B cell (primary cell): ENCODE measurements at places on chromosomes 2 and 18.

GRCh38 chr2:25981596-25982272 is 563 bp downstream of the KIF3C start:
- peak overlapping the region; percentile 81 for H3K4me3 ChIP-seq
- H3K4me1 ChIP-seq, result peaks cover 6% of the 10 kb centered on the region
- no peaks in the 10 kb centered on the region for H3K36me3 ChIP-seq

GRCh38 chr18:45802814-45803492 is 22.5 kb upstream of the SIGLEC15 start:
- H3K36me3 ChIP-seq, result no peaks in the 10 kb centered on the region
- H3K4me1 ChIP-seq, result no peaks in the 10 kb centered on the region
- no peak overlapping the region for H3K27ac ChIP-seq
- H3K27me3 ChIP-seq, result no peaks in the 10 kb centered on the region
- DNase-seq, result no peak
- no peak overlapping the region for H3K4me3 ChIP-seq

DNA sequence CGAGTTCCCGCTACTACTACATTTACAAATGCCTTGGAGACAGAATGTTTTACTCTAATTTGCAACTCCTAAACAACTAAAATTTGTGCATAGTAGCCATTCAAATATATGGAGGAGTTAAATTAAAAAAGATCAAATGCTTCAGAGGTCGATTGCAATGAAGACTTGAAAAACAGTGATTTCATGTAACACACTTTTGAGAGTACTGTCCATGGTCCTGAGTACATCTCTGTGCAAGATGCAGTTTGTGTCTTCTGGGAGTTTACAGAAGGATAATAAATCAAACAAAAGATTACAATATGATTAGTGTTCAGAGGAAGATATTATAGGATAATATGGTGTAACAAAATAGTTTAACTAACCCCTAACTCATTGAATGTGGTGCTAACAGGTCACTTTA is 894.7 kb downstream of the TMEM182 start:
- H3K36me3 ChIP-seq, result no peaks in the 10 kb centered on the region
- no peak overlapping the region for H3K4me3 ChIP-seq
- DNase-seq, result no peak

DNA sequence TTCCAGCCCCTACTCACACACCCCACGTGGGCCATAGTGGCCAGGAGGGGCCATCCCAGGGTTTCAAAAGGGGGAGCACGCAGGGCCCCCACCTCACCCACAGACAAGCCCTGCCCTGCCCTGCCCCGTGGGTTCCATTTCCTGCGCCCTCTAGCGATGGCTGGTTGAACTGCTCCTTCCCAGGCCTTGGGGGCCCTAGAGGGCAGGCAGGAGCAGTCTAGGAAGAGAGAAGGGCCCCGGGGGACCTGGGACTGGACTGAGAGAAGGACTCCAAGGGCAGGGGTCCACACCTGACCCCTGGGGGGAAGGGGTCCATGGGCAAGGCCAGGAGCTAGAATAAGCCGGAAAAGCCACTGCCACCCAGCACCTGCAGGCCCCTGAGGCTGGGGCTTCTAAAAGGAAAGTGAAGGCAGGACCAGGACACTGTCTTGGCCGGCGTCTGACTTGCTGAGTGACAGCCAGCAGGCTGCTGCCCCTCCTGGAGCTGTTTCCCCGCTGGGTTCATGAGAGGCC is 10.1 kb downstream of the CYP26B1 start:
- peak; percentile 59 for DNase-seq
- H3K4me1 ChIP-seq, result no peaks in the 10 kb centered on the region
- no peak overlapping the region for H3K4me3 ChIP-seq
- H3K27me3 ChIP-seq, result peaks cover 5% of the 10 kb centered on the region
- H3K36me3 ChIP-seq, result no peaks in the 10 kb centered on the region
- no peak overlapping the region for H3K27ac ChIP-seq

GRCh38 chr18:32553640-32554365 is 83.1 kb upstream of the GAREM1 start:
- H3K27me3 ChIP-seq, result no peaks in the 10 kb centered on the region
- H3K36me3 ChIP-seq, result no peaks in the 10 kb centered on the region
- H3K27ac ChIP-seq, result no peak overlapping the region
- no peaks in the 10 kb centered on the region for H3K4me1 ChIP-seq
- no peak for DNase-seq

GRCh38 chr2:133653056-133653455 is 84.8 kb upstream of the NCKAP5 start:
- no peaks in the 10 kb centered on the region for H3K36me3 ChIP-seq
- H3K27me3 ChIP-seq, result no peaks in the 10 kb centered on the region
- no peak overlapping the region for H3K4me3 ChIP-seq
- H3K4me1 ChIP-seq, result no peaks in the 10 kb centered on the region
- H3K27ac ChIP-seq, result no peak overlapping the region

DNA sequence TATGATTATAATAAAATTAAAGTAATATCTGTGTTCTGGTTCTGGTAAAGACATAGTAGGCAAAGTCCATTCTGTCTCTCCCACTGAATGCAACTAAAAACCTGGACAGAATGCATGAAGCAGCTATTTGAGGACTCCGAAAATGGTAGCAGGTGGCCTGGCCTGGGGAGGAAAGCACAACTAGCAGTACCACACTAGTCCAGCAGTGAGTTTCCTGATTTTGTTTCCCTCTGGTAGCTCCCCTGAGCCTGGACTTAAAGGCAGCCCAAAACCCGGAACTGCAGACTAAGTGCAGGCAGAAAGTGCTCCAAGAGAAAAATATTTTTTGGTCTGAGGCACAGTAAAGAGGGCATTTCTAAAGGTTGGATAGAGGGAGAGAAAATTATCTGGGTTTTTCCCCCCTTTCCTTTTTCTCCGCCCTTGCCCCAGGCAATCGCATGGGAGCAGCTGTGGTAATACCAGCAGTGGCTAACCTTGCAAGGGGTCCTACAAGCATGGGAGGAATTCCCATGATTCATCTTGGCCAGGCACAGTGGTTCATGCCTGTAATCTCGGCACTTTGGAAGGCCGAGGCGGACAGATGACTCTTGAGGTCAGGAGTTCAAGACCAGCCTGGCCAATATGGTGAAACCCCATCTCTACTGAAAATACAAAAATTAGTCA is 32.3 kb downstream of the ASXL2 start:
- DNase-seq, result no peak
- H3K27ac ChIP-seq, result no peak overlapping the region
- H3K27me3 ChIP-seq, result no peaks in the 10 kb centered on the region
- no peaks in the 10 kb centered on the region for H3K4me1 ChIP-seq
- H3K4me3 ChIP-seq, result no peak overlapping the region

GRCh38 chr2:238510911-238511613 is 84.3 kb downstream of the ASB1 start:
- H3K4me1 ChIP-seq, result no peaks in the 10 kb centered on the region
- H3K4me3 ChIP-seq, result no peak overlapping the region
- H3K36me3 ChIP-seq, result no peaks in the 10 kb centered on the region
- no peak overlapping the region for H3K27ac ChIP-seq
- H3K27me3 ChIP-seq, result no peaks in the 10 kb centered on the region
- DNase-seq, result no peak

DNA sequence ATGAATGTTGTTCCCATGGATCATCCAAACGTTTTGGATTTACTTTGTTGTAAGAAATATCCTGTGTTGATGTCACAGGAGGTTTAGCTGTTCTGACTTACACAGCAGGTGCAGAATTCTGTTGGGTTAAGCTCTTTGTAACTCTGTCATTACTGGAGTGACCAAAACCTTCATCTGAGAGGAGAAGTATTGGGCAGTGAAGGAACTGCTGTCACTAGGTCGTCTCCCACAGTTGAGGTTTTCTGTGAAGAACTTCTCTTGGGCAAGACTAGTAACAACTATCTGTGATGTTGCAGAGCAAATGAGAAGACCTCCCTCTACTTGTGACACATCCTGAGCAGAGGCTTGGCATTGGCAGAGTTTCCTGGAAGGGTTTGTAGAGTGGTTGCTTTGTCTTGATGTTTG is 2.9 kb downstream of the SPTBN1 start:
- H3K27me3 ChIP-seq, result no peaks in the 10 kb centered on the region
- no peak for DNase-seq
- peaks cover 26% of the 10 kb centered on the region for H3K4me1 ChIP-seq
- no peak overlapping the region for H3K4me3 ChIP-seq

GRCh38 chr2:215171796-215172195 is 33.4 kb upstream of the ABCA12 start:
- no peaks in the 10 kb centered on the region for H3K27me3 ChIP-seq
- H3K27ac ChIP-seq, result no peak overlapping the region
- DNase-seq, result no peak
- H3K36me3 ChIP-seq, result no peaks in the 10 kb centered on the region
- no peaks in the 10 kb centered on the region for H3K4me1 ChIP-seq
- H3K4me3 ChIP-seq, result no peak overlapping the region

DNA sequence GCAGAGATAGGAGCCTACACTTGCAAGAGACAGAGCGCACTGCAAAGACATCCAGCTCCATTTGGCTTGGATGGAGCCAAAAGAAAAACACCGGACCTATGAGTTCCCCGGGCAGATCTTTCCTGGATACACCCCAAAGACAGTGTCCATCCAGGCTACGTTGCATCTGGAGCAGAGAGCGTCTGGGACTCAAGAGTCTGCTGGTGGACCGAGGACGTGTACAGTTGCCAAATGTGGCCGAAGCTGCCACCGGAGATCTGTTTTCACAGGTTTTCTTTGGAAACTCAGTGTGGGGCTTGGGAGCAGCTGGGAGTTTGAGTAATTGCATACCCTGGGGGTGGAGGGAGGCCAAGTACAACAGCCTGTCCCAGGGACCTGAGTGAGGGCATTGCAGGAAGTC is 192.3 kb upstream of the OSR1 start:
- no peaks in the 10 kb centered on the region for H3K36me3 ChIP-seq
- H3K4me1 ChIP-seq, result no peaks in the 10 kb centered on the region
- no peaks in the 10 kb centered on the region for H3K27me3 ChIP-seq

- H3K27ac ChIP-seq, result no peak overlapping the region
- no peaks in the 10 kb centered on the region for H3K4me1 ChIP-seq
- no peaks in the 10 kb centered on the region for H3K36me3 ChIP-seq
- DNase-seq, result no peak
- H3K4me3 ChIP-seq, result no peak overlapping the region
Measured at GRCh38 chr2:215601990-215602721, 166.3 kb upstream of the FN1 start.

DNA sequence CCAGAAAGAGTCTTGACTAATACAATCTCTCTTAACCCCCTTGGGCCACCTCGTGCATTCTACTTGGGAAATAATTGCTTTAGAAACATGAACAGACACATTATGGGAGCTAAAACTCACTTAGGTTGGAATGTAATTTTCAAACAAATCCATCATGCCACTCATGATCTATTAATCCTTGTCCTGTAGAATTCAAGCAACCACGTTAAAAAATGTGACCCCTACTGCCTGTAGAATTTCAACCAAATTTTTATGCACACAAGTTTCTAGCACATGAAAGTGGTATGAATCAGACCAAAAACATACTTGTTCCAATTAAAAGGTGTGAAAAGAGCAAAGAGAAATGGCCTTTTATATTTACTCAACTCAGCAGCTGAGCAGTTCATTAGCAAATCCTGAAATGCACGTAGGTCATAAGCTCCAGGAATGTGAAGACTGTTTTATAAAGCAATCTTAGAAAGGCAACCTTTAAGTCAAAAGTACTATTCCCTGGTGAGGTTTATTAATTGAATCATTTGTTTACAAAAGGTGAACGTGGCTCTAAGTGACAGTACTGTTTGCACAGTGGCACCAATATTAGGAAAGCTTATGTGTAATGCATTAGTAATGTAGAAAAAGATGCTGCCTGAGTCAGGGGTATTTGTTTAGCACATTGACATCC is 459.4 kb upstream of the UBE2E3 start:
- H3K4me1 ChIP-seq, result no peaks in the 10 kb centered on the region
- H3K27ac ChIP-seq, result no peak overlapping the region
- no peak overlapping the region for H3K4me3 ChIP-seq
- peaks cover 4% of the 10 kb centered on the region for H3K27me3 ChIP-seq
- no peaks in the 10 kb centered on the region for H3K36me3 ChIP-seq
- no peak for DNase-seq

GRCh38 chr2:176709149-176709951 is 440.1 kb downstream of the MTX2 start:
- no peaks in the 10 kb centered on the region for H3K27me3 ChIP-seq
- H3K36me3 ChIP-seq, result no peaks in the 10 kb centered on the region
- H3K4me1 ChIP-seq, result no peaks in the 10 kb centered on the region
- H3K27ac ChIP-seq, result no peak overlapping the region

DNA sequence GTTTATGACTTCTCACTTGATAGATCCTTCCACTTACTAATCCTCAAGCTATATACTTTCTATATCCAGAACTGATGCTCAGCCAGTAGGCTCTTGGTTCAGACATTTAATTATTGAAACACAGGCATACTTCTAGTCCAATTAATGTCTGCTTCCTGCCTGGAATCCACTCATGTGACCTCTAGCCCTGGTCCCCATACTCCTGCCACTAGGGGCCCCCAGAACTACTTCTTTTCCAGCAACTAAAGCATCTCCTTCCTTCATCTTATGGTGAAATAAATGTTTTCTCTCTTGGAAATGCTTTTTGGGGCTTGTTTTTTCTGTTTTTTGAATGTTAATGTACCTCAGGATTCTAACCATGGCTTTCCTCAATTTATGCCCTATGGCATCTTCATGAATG is 527.6 kb downstream of the SATB2 start:
- no peak overlapping the region for H3K4me3 ChIP-seq
- no peaks in the 10 kb centered on the region for H3K27me3 ChIP-seq
- no peak overlapping the region for H3K27ac ChIP-seq
- no peaks in the 10 kb centered on the region for H3K36me3 ChIP-seq
- no peaks in the 10 kb centered on the region for H3K4me1 ChIP-seq

- no peak overlapping the region for H3K4me3 ChIP-seq
- DNase-seq, result no peak
- no peak overlapping the region for H3K27ac ChIP-seq
- no peaks in the 10 kb centered on the region for H3K4me1 ChIP-seq
- H3K36me3 ChIP-seq, result no peaks in the 10 kb centered on the region
- H3K27me3 ChIP-seq, result no peaks in the 10 kb centered on the region
Measured at GRCh38 chr2:19125901-19126680, 232.3 kb downstream of the OSR1 start.

- no peaks in the 10 kb centered on the region for H3K27me3 ChIP-seq
- no peak overlapping the region for H3K4me3 ChIP-seq
- DNase-seq, result no peak
- H3K4me1 ChIP-seq, result peaks cover 5% of the 10 kb centered on the region
- H3K27ac ChIP-seq, result no peak overlapping the region
Measured at GRCh38 chr2:195604706-195605105, 52.3 kb upstream of the SLC39A10 start.

DNA sequence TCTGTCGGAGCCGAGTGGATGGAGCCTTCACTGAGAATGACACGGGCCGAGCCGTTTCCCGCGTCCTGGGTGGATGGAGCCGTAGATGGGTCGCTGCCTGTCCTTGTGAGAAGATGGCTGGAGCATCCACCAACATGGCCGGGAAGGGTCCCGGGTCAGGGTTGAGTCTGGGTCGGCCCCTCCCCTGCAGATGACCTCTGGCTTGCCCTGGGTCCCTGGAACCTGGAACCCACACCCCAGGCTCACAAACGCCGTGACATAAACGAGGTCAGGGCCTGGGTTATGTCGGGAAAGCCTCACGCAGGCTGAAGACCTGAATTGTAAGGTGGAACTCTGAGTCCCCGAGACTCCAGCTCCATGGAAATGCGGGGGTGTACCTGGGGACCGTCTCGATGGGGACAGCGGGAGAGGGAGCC is 94.9 kb downstream of the NFATC1 start:
- peaks cover 7% of the 10 kb centered on the region for H3K4me1 ChIP-seq
- H3K4me3 ChIP-seq, result no peak overlapping the region
- no peaks in the 10 kb centered on the region for H3K36me3 ChIP-seq

- no peaks in the 10 kb centered on the region for H3K36me3 ChIP-seq
- DNase-seq, result no peak
- H3K27ac ChIP-seq, result no peak overlapping the region
- no peaks in the 10 kb centered on the region for H3K27me3 ChIP-seq
Measured at GRCh38 chr2:49111456-49111855, 42.9 kb downstream of the FSHR start.
